Lower lobe of right lung (tissue), 2 donors: ENCODE measurements at places on chromosomes 1 and 21.

DNA sequence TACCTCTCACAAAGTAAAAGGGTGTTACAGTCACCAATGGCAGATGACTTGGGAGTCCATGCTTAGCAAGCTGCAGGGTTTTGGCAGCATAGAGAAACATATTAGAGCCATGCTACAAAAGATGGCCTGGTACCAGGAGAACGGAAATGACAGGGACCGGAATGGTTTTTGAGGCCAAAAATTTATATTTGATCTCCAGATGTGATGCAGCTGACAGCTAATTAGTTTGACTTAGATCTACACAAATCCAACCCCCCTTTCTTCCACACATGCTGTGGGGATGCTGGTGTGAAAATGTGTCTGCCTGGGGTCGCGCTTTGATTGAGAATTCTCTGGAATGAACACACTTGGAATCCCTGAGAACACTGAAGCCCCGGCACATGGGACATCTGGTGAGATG, 26.5 kb downstream of the SYF2 start:
- H3K36me3 ChIP-seq, result no peaks in the 10 kb centered on the region
- no peak for DNase-seq
- no peaks in the 10 kb centered on the region for H3K4me1 ChIP-seq
- H3K4me3 ChIP-seq, result no peak overlapping the region
- no peak overlapping the region for H3K27ac ChIP-seq

- DNase-seq, result no peak
- H3K27ac ChIP-seq, result no peak overlapping the region
- no peaks in the 10 kb centered on the region for H3K36me3 ChIP-seq
- H3K4me3 ChIP-seq, result no peak overlapping the region
- H3K27me3 ChIP-seq, result no peaks in the 10 kb centered on the region
- no peaks in the 10 kb centered on the region for H3K4me1 ChIP-seq
These were observed 1786.6 kb downstream of the PLA2G4A start for GRCh38 chr1:188615321-188615720.

GRCh38 chr1:7528386-7529198, 242.5 kb upstream of the VAMP3 start:
- peaks cover 9% of the 10 kb centered on the region for H3K27me3 ChIP-seq
- no peaks in the 10 kb centered on the region for H3K4me1 ChIP-seq
- H3K36me3 ChIP-seq, result no peaks in the 10 kb centered on the region
- no peak for DNase-seq
- H3K4me3 ChIP-seq, result no peak overlapping the region
- no peak overlapping the region for H3K27ac ChIP-seq

DNA sequence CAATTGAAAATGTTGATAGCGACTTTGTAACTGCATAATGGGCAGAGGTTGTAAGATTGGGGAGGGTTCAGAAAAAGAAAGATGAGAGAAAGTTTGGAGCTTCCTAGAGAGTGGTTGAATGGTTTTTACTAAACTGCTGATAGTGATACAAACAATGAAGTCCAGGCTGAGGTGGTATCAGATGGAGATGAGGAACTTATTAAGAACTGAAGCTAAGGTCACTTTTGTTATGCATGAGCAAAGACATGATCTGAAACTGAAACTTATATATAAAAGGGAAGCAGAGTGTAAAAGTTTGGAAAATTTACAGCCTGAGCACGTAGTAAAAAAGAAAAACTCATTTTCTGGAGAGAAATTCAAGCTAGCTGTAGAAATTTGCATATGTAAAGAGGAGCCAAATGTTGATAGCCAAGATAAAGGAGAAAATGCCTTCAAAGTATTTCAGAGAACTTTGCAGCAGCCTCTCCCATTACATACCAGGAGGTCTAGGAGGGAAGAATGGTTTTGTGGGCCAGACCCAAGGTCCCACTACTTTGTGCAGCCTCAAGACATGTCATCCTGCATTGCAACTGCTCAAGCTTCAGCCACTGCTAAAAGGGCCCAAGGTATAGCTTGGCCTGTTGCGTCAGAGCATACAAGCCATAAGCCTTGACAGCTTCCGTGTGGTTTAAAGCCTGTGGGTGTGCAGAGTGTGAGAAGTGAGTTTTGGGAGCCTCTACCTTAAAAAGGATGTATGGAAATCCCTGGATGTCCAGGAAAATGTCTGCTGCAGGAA, 843.9 kb downstream of the AMY1C start:
- no peaks in the 10 kb centered on the region for H3K4me1 ChIP-seq
- no peaks in the 10 kb centered on the region for H3K36me3 ChIP-seq
- no peak for DNase-seq

GRCh38 chr1:25628741-25629421, 12.3 kb downstream of the MAN1C1 start:
- no peaks in the 10 kb centered on the region for H3K4me1 ChIP-seq
- no peak for DNase-seq
- H3K27me3 ChIP-seq, result no peaks in the 10 kb centered on the region
- H3K4me3 ChIP-seq, result no peak overlapping the region
- H3K27ac ChIP-seq, result no peak overlapping the region

- no peaks in the 10 kb centered on the region for H3K4me1 ChIP-seq
- H3K4me3 ChIP-seq, result no peak overlapping the region
- DNase-seq, result no peak
- peaks cover 31% of the 10 kb centered on the region for H3K36me3 ChIP-seq
These were observed 19.0 kb upstream of the MPC2 start for GRCh38 chr1:167955915-167956314.

DNA sequence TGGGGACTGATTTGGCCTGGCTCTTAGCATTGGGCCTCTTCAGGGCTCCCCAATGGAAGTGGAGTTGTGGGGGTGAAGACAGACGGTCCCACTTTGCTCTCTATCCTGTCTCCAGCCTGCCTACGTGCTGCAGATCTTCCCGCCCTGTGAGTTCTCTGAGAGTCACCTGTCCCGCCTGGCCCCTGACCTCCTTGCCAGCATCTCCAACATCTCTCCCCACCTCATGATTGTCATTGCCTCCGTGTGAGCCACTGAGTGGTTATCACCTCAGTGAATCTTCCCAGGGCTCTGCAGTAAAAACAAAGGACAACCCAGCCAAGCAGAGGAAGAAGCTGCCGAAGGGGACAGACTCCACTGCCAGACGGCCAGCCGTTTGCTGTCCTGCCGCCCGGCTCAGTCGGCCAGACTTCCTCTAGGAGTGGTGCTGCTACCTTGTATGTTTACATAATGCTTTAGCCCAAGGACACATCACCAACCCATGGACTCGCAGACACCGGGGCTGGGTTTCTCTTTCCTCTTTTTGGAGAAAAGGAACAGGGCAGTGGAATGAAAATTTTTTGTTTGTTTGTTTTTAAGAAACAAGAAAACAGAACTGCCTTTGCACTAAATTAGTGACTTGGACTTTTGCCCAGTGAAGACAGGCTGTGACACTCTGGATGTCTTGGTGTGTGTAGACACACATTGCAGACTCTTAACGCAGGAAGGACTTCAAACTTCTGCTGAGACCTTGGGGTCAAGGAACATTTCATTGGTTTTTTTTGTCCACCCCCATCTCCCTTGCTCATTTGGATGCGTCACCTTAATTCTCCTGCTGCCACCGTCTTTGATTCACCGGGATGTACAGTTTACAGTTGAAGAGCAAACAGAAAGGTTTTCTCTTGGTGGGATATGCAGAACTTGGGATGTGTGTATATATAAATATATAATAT, 36.5 kb downstream of the ZBTB17 start:
- H3K27me3 ChIP-seq, result no peaks in the 10 kb centered on the region
- peaks cover 24% of the 10 kb centered on the region for H3K4me1 ChIP-seq
- DNase-seq, result no peak
- no peak overlapping the region for H3K4me3 ChIP-seq

- no peak overlapping the region for H3K4me3 ChIP-seq
- no peaks in the 10 kb centered on the region for H3K36me3 ChIP-seq
- H3K27me3 ChIP-seq, result no peaks in the 10 kb centered on the region
- H3K4me1 ChIP-seq, result peaks cover 21% of the 10 kb centered on the region
These were observed 323.7 kb downstream of the PLPP3 start for GRCh38 chr1:56255516-56256152.

DNA sequence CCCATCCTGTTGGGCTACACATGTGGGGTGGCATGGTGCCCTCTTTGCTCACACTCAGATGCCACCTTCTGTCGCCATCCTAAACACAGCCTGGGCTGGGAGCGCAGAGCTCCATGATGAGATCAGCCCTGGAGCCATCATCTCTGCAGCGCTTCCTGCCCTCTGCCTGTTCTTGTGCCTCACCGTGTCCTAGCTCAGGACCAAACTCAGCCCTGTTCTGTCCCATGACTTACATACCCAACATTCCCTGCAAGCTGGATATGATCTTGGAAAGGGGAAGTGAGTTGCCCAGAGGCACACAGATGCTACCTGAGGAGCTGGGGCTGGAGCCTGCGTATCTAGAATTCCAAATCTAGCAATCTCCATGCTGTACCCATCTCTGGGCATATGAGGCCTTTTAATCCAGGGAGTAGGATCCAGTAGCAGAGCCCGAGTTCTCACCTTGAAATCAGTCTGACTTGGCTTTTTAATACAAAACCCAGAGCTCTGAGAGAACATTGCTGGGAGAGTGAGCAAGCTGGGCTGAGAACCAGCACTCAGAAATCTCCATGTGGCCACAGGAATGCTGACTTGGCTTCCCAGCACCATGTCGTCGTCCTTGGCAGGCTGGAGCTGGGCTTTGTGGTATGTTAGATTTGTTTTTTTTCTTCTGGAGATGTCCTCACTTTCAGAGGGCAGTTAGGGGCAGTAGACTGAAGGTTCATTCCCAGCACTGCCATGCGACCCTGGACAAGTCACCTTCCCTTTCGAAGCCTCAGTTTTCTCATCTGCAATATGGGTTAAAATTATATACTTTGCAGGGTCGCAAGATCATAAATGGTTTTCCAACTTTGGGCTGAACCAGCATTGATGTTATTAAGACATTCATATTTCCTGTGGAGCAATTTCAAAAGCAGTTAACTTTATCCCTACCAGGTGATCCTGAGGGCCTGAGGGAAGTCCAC, 2.6 kb downstream of the ALPL start:
- no peaks in the 10 kb centered on the region for H3K36me3 ChIP-seq
- peak; percentile 77 for DNase-seq
- peak overlapping the region; percentile 55 for H3K4me3 ChIP-seq
- peaks cover 48% of the 10 kb centered on the region for H3K4me1 ChIP-seq

DNA sequence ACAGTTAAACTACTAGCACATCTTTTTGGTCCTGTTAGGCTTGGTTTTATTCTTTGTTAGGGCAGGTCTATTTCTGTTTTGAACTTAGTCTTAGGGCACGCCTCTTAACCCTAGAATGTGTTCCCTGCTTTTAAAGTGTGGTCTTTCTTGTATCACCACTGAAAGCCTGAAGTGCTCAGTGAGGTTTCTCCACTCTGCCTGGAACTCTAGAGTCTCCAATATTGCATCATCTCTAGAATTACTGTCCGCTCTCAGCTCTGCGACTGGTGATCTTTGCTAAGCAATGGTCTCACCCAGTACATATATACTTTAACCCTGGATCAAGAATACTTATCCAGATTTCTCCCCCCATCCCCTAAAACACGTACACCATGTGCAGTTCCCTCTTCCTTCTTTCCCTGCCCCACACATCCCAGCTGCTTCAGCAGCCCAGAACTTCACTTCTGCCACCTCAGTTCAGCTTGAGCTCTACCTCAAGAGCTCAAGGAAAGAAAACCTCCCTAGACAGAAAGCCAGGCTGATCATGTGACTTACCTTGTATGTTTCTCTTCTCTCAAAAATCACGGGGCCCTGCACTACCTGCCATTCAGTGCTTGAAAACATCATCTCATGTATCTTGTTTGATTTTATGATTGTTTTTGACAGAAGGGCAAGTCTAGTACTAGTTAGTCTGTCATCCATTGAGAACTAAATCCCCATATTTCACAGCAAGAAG, 59.9 kb downstream of the TENT5C start:
- H3K36me3 ChIP-seq, result no peaks in the 10 kb centered on the region
- no peak for DNase-seq
- H3K4me3 ChIP-seq, result no peak overlapping the region
- no peaks in the 10 kb centered on the region for H3K27me3 ChIP-seq
- H3K27ac ChIP-seq, result no peak overlapping the region
- H3K4me1 ChIP-seq, result no peaks in the 10 kb centered on the region

- H3K4me1 ChIP-seq, result peaks cover 6% of the 10 kb centered on the region
- no peaks in the 10 kb centered on the region for H3K27me3 ChIP-seq
- H3K4me3 ChIP-seq, result no peak overlapping the region
- DNase-seq, result no peak
These were observed 161.5 kb downstream of the DNM3 start for GRCh38 chr1:172002725-172003345.
